Ovary (tissue), 10 donors: ENCODE measurements at places on chromosomes 16 and 17. TPM values are rescaled to one million over a fixed set of nuclear protein-coding genes. Genes with fewer than 3 reads are reported as not detected.
A peak's percentile ranks its signal among the peaks of the same experiment; 100 is the strongest.

GP1BA gene
- not detected for total RNA-seq

CPHXL2 gene
- not detected for total RNA-seq

IRX5 gene
- 0.40 TPM for total RNA-seq

KRTAP4-3 gene
- total RNA-seq: not detected

SCNN1G gene
- 0.47 TPM for total RNA-seq

DPEP2 gene
- total RNA-seq: 0.99 TPM

SALL1 gene
- 3.1 TPM for total RNA-seq

SLC6A2 gene
- total RNA-seq: 0.15 TPM

GRCh38 chr16:75566758-75567255, 628 bp downstream of the GABARAPL2 start:
- no peak for DNase-seq
- H3K4me1 ChIP-seq: peaks cover 9% of the 10 kb centered on the region
- no peaks in the 10 kb centered on the region for H3K27me3 ChIP-seq
- peak overlapping the region; percentile 96 for H3K4me3 ChIP-seq

DNA sequence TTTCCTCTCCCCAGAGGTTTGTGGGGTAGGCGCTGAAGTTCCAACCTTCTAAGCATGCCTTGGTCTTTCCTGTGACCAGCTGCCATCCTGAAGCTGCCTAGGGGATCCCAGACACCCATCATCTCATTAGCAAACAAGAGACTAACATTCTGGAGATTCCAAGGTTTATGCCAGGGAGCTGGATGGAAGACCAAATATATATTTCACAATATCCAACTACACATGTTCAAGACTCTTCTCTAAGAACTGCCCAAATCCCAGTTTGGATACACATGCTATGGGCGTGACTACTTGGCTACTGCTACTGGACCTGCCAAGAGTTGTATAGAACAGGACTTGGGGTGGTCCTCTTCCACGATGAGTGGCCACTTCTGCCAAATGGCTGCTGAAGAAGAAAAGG, 93.0 kb upstream of the RCVRN start:
- no peak overlapping the region for H3K4me3 ChIP-seq
- peaks cover 6% of the 10 kb centered on the region for H3K4me1 ChIP-seq
- H3K27me3 ChIP-seq: no peaks in the 10 kb centered on the region
- no peak overlapping the region for H3K27ac ChIP-seq
- H3K36me3 ChIP-seq: no peaks in the 10 kb centered on the region

- no peak overlapping the region for H3K27ac ChIP-seq
- no peaks in the 10 kb centered on the region for H3K36me3 ChIP-seq
- H3K27me3 ChIP-seq: no peaks in the 10 kb centered on the region
- peaks cover 25% of the 10 kb centered on the region for H3K4me1 ChIP-seq
Measured at GRCh38 chr17:21029515-21029914, 13.3 kb downstream of the USP22 start.

DNA sequence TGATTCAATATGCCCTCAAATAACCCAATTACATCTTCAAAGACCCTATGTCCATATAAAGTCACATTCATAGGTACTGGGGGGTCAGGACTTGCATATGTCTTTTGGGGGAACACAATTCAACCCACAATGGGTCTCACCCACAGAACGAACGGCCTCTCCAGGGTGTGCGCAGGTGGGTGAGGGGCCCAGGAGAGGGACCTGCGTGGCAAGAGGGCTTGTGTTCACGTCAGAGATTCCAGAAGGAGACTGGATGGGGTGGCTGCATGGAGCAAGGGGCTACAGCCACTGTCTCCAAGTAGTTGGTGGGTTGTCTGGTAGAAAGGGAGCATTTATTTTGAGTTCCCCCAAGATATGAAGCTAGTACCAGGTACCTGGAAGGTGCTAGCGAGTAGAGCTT, 212.2 kb downstream of the SEC14L1 start:
- H3K27ac ChIP-seq: peak overlapping the region; percentile 74
- no peak overlapping the region for H3K4me3 ChIP-seq
- peaks cover 34% of the 10 kb centered on the region for H3K4me1 ChIP-seq
- H3K27me3 ChIP-seq: no peaks in the 10 kb centered on the region
- DNase-seq: no peak

- no peaks in the 10 kb centered on the region for H3K36me3 ChIP-seq
- H3K27ac ChIP-seq: no peak overlapping the region
- H3K4me1 ChIP-seq: peaks cover 2% of the 10 kb centered on the region
- H3K27me3 ChIP-seq: no peaks in the 10 kb centered on the region
Measured at GRCh38 chr17:43713494-43714162, 45.0 kb downstream of the SOST start.

DNA sequence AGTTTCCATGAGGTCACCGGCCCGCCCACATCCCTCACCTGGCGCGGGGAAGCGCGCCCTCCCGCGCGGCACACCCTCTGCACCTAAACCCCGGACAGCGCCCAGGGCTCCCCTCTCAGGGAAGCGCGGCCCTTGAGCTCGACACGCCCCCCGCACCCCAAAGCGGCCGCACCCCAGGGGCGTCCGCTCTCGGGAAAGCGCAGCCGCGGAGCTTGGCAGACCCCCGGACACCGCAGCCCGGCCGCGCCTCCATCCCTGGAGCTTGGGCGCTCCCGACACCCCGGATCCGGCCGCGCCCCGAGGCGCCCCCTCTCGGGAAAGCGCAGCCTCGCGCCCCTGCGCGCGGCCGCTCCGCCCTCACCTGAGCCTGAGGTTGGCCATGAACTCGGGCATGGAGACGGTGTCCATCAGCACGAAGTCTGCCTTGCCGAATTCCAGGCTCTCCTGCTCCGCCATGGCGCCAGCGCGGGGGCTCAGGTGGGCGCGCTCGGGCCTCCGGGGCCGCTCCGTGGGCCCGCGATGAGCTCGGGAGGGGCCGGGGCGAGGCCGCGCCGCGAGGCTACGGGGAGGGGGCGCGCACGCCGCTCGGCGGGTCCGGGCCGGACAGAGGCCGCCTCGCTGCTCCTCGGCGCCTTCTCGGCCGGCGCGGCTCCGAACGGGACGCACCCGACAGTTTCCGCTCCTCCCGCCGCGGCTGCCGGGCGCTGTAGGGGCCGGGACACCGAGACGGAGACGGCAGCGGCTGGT, at the start of gene MYO1D:
Gene MYO1D (minus strand): TSS at position 708 of the 747 bp plus-strand sequence. CDS start 252 bp downstream, at position 456.
- H3K27me3 ChIP-seq: no peaks in the 10 kb centered on the region
- H3K4me1 ChIP-seq: peaks cover 4% of the 10 kb centered on the region
- peak within 1 kb of the TSS; percentile 95 for H3K27ac ChIP-seq
- peak within 1 kb of the TSS; percentile 88 for H3K4me3 ChIP-seq
- H3K36me3 ChIP-seq: no peaks in the 10 kb centered on the region

- no peaks in the 10 kb centered on the region for H3K36me3 ChIP-seq
- no peaks in the 10 kb centered on the region for H3K4me1 ChIP-seq
- no peaks in the 10 kb centered on the region for H3K27me3 ChIP-seq
- DNase-seq: no peak
- H3K27ac ChIP-seq: no peak overlapping the region
Measured at GRCh38 chr17:5545051-5545987, 39.0 kb downstream of the NLRP1 start.

DNA sequence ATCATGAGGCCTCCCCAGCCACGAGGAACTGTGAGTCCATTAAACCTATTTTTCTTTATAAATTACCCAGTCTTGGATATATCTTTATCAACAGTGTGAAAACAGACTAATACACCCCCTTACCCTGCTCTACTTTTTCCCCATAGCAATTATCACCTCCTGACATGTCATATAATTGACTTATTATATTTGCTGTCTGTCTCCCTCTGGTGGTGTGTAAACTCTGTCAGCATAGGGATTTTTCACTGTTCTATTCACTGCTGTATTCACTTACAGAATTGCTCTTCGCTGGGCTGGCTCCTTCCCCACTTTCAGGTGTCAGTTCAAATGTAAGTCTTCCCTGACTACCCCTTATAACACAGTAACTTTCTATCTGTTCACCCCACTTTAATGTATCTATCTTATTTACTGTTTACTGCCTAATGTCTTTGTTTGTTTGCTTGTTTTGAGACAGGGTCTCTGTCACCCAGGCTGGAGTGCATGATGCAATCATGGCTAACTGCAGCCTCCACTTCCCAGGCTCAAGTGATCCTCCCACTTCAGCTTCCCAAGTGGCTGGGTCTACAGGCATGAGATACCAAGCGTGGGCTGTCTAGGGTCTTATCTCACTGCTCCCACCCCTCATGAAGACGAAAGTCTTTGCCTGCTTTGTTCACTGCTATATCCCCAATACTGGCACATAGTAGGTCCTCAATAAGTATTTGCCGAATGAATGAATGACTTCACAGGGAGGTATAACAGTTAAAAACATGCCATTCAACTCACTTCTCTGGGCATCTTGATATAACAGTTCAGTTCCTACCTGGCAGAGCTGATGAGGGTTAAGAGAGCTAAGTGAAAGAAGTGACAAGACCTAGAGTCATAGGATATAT, 52.4 kb upstream of the CDH3 start:
- H3K4me3 ChIP-seq: no peak overlapping the region
- H3K4me1 ChIP-seq: no peaks in the 10 kb centered on the region
- no peaks in the 10 kb centered on the region for H3K27me3 ChIP-seq
- H3K27ac ChIP-seq: no peak overlapping the region
- H3K36me3 ChIP-seq: no peaks in the 10 kb centered on the region

DNA sequence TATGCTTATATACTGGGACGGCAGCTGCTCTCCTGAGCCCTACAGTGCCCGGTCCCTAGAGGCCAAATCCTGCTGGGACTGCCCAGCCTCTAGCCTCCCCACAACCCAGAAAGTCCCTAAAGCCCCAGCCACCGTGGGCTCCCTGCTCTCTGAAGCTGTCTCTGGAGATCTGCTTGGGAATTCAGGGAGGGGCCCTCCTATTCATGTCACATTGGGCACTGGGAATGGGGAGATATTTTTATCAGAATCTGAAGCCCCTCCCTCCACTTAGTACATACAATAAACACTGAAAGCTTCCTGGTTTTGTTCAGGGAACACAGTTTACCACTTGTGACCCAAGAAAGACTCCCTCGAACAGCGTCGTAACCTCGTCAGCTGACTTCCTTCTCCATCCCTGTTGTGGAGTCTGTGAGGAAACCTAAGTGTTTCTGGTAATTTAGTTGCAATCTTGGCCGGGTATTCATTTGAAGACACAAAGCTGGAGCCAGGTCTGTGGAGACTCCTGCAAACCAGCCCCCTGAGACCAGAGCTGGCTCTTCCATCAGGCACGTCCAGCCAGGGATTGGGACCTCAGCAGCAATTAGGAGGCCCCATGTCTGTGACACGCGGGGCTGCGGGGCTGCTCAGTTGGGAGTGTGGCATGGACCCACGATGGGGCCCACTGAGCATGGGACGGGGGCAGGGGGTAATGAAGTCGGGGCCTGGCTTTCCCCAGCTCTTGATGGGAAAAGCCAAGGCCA, 38.5 kb downstream of the PGS1 start:
- no peaks in the 10 kb centered on the region for H3K4me1 ChIP-seq
- H3K27ac ChIP-seq: no peak overlapping the region
- no peaks in the 10 kb centered on the region for H3K36me3 ChIP-seq
- no peak overlapping the region for H3K4me3 ChIP-seq
- no peak for DNase-seq
- H3K27me3 ChIP-seq: no peaks in the 10 kb centered on the region

GRCh38 chr17:65334406-65334805, 197.2 kb downstream of the RGS9 start:
- H3K27ac ChIP-seq: no peak overlapping the region
- no peaks in the 10 kb centered on the region for H3K36me3 ChIP-seq
- H3K4me3 ChIP-seq: no peak overlapping the region
- no peaks in the 10 kb centered on the region for H3K27me3 ChIP-seq

GRCh38 chr16:23182679-23183542, at the start of gene SCNN1G:
Gene SCNN1G, plus strand, starts transcription at chr16:23182745. Its CDS starts 3,527 bp downstream, at chr16:23186272.
- no peaks in the 10 kb centered on the region for H3K36me3 ChIP-seq
- no peaks in the 10 kb centered on the region for H3K27me3 ChIP-seq
- H3K4me3 ChIP-seq: peak within 1 kb of the TSS; percentile 30
- no peak for DNase-seq
- no peak within 1 kb of the TSS for H3K27ac ChIP-seq

- peak; percentile 2 for DNase-seq
- H3K27ac ChIP-seq: no peak overlapping the region
- H3K4me1 ChIP-seq: no peaks in the 10 kb centered on the region
- no peaks in the 10 kb centered on the region for H3K27me3 ChIP-seq
- H3K36me3 ChIP-seq: no peaks in the 10 kb centered on the region
Measured at GRCh38 chr17:79630126-79630525, 19.3 kb upstream of the RBFOX3 start.

DNA sequence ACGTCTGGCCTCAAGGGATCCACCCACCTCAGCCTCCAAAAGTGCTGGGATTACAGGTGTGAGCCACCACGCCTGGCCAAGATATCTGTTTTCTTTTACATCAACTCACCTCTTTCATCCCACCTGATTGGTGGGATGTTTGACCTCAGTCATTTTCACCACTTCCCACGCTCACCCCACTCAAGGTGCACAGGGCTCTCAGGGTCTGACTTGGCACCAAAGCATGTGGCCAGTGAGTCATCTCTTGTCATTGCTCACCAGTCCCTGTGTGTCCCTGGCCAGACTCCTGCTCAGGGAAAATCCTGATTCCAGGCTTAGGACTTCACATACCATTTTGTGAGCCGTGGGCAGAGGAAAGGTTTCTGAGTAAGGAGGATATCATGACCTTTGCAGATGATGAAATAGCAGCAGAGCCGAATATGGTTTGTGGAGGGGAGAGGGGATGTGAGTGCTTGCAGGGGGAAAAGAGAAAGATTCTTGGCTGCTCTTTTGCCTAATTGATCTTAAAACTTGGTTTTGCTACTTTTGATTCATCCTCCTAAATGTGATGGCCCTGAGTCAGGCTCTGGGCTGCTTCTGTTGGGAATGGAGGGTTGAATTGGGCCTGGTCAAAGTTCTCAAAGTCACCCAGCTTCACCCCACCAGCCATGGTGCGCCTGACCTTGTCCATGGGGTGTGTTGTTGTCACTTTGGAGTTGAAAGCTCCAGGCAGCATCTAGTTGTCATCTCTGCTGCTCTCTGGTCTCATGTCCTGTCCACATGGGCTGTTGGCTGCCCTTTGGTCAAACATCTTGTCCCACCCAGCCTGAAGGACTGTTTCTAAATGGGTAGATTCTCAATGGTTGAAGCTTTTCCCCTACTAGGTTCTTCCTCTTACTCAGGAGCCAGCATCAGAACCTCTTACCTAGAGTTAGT, 6.0 kb upstream of the KCNH6 start:
- no peaks in the 10 kb centered on the region for H3K4me1 ChIP-seq
- no peaks in the 10 kb centered on the region for H3K27me3 ChIP-seq

- H3K36me3 ChIP-seq: no peaks in the 10 kb centered on the region
- no peak overlapping the region for H3K27ac ChIP-seq
- H3K4me1 ChIP-seq: no peaks in the 10 kb centered on the region
- no peak for DNase-seq
- H3K27me3 ChIP-seq: no peaks in the 10 kb centered on the region
Measured at GRCh38 chr16:13307255-13307654, 405.9 kb downstream of the SHISA9 start.

- H3K27me3 ChIP-seq: no peaks in the 10 kb centered on the region
- DNase-seq: no peak
- peaks cover 7% of the 10 kb centered on the region for H3K4me1 ChIP-seq
- H3K27ac ChIP-seq: no peak overlapping the region
- H3K4me3 ChIP-seq: no peak overlapping the region
Measured at GRCh38 chr17:14072881-14073280, 3.6 kb downstream of the COX10 start.

GRCh38 chr16:397135-397661, at the start of gene NME4:
Gene NME4, plus strand, starts transcription at chr16:397199. Its CDS starts 24 bp downstream, at chr16:397223.
- peak within 1 kb of the TSS; percentile 91 for H3K27ac ChIP-seq
- H3K4me3 ChIP-seq: peak within 1 kb of the TSS; percentile 65
- H3K27me3 ChIP-seq: no peaks in the 10 kb centered on the region
- no peaks in the 10 kb centered on the region for H3K36me3 ChIP-seq
- DNase-seq: peak; percentile 59
- H3K4me1 ChIP-seq: peaks cover 3% of the 10 kb centered on the region

GRCh38 chr17:80605326-80606066, 60.9 kb downstream of the RPTOR start:
- DNase-seq: no peak
- no peak overlapping the region for H3K4me3 ChIP-seq
- no peaks in the 10 kb centered on the region for H3K36me3 ChIP-seq
- H3K27ac ChIP-seq: no peak overlapping the region
- no peaks in the 10 kb centered on the region for H3K27me3 ChIP-seq
